ENCODE measurements at places on chromosomes 2 and 18. TPM values are rescaled to one million over a fixed set of nuclear protein-coding genes. Genes with fewer than 3 reads are reported as not detected.
A peak's percentile ranks its signal among the peaks of the same experiment; 100 is the strongest.

- DNase-seq: no peak
Measured at GRCh38 chr2:39529836-39530235, 92.8 kb upstream of the MAP4K3 start.

GRCh38 chr2:159252905-159253304 is 33.6 kb downstream of the WDSUB1 start:
- no peak for DNase-seq

- DNase-seq: no peak
Measured at GRCh38 chr2:43305517-43305916, 79.1 kb upstream of the ZFP36L2 start.

TYW5 gene
- 16.0 TPM for total RNA-seq

DNA sequence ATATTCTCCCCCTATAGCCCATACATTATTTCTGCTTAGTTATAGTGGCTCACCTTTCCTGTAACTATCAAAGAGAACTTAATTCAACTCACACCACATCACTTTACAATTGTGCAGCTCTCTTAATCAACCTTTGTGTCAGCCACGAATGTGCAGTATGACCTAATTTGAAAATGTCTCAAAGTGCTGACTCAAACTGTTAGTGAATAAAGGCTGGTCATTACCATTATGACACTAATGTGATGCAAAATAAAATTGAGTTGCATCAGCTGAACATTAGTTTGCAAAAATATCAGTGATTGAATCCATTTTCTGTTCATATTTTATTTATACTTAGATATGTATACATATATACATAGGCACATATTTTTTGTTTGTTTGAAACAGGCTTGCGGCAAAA is 251.8 kb downstream of the MEIS1 start:
- no peak for DNase-seq

FRZB gene
- total RNA-seq: not detected

- no peak for DNase-seq
Measured at GRCh38 chr2:145739681-145740080, 1219.8 kb upstream of the ZEB2 start.

DNA sequence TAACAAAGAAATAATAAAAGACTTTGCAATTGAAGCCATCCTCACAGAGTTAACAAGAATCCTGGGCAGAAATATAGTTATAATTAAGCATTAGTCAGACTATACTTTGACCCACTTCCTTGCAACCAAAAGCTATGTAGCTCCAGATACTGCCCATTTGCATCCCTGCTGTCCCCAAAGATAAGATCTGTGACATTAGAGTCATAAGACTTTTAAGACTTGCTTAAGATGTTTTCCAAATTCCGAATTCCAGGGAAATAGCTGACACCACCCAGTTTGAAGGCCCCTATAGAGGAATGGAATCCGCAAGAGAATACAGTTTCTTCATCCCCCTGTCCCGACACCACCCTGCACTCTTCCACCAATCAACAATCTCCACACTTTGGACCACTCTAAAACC is 69.5 kb upstream of the TLK1 start:
- DNase-seq: no peak

CYBRD1 gene
- total RNA-seq: 0.45 TPM

- DNase-seq: no peak
Measured at GRCh38 chr2:32002406-32002805, 8.4 kb downstream of the MEMO1 start.

GPATCH11 gene
- 4.0 TPM for total RNA-seq

BIRC6 gene
- total RNA-seq: 110 TPM

DNA sequence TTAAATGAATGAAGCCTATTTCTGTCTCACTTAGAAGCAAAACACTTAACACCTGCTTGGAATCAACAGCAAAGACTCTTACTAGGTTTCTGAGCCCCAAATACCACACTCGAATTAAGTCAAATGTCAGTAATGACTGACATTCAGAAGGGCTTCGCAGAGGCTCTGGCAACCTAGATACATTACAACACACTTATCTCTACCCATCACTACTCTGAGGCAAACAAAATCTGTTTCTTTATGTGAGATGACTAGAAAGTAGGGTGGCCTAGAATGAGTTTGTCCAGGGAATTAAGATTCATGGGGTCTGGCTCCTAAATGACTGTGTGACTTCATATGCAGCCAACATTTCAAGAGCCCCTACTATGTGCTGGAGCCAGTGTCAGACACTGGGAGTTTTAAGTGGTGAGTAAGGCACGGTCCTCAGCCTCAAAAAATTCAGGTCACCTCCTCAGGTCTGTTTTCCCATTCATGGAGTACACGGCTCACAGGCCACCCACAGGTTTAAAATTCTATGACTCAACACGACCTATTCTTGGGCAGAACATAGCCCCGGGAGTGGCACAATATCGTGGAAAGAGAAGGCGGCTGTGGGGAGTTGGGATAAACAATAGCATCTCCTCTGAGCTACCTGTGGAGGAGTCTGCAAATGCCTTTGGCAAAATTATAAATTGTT is 150.3 kb upstream of the ZFP36L2 start:
- DNase-seq: no peak

ALLC gene
- total RNA-seq: not detected

DNA sequence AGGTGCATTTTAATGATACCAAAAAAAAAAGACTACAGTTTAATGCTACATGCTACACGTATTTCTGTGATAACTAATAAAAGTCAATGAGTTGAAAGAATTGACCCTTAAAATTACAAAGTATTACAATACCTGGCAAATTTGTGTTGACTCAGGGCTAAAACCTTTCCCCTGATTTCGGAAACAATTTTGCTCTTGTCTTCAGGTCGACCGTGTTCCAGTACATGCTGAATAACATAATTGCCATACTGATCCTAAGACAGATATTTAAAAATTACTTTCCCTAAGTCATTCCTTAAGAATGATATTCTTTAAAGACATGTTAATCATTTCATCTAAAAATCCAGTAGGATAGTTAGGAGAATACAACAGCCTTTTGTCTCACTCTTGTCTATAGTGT is 29.8 kb upstream of the SDC1 start:
- DNase-seq: no peak

DNA sequence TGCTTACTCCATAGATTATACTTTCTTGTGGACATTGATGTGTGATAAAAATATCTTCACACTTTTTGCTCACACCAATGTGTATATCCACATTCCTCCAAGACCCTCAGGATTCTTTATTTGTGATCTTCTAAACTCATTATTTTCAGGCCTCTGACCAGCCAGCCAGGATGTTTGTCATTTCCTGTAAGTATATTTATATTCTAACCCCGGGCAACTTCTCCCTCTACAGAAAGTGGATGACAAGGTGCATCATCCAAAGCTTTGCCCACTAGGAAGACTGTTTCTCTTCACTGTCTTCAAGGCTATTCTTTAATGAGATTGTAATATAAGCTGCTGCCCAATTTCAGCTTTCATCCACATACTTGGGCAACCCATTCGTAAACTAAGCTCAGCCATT is 3.6 kb upstream of the CWC22 start:
- DNase-seq: no peak

DNA sequence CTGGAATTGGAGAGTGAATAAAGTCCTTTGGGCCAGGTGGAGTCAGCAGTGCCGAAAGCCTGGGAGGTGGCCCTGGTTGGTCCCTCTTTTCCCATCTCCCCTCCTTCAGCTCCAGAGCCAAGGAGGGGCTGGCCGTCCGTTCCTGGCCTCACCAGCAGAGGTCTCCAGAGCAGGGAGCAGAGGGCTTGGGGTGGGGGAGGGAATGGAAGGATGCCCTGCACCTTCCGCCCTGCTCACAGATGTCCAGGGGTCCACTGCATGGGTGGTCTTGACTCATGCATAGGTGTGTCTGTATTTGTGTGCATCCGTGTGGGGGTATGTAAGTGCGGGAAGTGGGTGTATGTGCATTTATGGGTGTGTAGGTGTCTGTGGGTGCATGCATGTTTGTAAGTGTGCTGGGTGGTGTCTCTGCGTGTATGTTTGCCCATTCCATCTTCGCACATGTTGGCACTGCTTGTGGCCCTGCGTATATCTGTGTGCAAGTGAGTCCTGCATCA is 201.8 kb downstream of the ZFP36L2 start:
- DNase-seq: peak; percentile 9

FAM237A gene
- total RNA-seq: not detected

TLX2 gene
- total RNA-seq: 0.14 TPM

ZSWIM2 gene
- not detected for total RNA-seq

DNA sequence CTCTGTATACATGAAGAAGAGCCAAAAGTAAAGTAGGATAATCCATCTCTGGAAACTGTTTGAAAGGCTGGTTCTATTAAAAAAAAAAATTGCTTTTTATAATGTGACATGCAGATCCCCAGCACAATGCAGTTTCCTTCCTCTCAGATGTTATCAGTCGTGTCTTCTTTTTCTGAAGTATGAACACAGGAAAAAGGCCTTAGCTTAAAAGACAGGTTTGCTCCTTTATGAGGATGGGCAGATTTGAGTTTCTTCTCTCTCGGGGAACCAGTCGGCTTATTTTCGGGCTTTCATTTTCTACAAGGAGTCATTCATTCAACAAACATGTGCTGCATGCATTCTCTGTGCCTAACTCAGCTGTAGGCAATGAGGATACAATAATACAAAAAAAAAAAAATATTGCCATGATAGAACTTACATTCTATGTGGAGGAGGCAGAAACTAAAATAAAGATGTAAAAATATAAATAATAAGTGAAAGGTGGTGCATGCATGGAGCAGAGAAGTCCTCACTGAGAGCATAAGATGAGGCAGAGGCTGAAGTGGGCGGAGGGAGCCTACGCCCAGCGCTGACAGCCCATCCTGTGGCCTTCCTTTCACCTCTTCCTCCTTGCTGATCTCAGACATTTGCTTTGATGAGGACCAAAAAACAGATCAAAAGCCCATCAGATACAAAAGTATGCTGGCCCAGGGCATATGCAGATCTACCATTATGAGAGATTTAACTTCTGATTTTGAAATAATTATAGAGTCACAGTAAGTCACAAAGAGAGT is at the start of gene CD226:
Gene CD226, minus strand, starts transcription at position 513 of the 773 bp plus-strand sequence. Its CDS starts 467 bp downstream, at position 46.
- DNase-seq: no peak

UPP2 gene
- not detected for total RNA-seq

GRCh38 chr2:107808959-107809358 is 17.7 kb upstream of the RGPD4 start:
- no peak for DNase-seq

DNA sequence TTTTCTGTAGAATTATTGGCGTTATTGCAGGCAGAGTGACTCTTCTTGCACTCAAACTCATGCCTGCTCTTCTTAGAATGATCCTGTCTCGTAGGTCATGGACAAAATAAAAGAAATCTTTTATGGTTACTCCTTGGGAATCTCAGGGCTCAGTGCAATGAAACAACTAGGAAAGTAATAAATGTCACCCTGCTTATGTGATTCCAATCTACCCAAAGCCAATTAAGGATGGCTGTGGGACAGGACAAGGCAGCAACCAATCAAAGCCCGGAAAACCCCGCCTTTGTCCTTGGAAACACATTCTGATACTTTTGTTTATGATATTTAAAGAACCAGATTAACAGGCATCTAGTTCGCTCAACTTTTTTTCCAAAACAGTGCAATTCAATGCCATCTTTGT is 53.0 kb downstream of the GRB14 start:
- no peak for DNase-seq

DNA sequence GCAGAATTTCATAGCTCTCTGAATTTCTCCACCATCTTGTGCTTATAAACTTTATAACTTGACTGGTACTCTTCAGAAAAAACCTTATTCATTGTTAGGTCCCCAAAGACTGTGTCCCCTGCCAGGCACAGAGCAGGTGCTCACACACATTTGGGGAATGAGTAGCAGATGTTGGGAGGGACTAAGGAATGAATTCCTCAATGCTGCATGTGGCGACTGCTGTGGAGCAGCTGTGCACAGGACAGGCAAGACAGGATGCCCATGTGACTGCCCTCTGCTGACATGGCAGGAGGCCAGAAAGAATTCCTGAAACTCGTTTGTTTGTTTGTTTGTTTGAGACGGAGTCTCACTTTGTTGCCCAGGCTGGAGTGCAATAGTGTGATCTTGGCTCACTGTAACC is 122.3 kb upstream of the ITGA6 start:
- no peak for DNase-seq

DNA sequence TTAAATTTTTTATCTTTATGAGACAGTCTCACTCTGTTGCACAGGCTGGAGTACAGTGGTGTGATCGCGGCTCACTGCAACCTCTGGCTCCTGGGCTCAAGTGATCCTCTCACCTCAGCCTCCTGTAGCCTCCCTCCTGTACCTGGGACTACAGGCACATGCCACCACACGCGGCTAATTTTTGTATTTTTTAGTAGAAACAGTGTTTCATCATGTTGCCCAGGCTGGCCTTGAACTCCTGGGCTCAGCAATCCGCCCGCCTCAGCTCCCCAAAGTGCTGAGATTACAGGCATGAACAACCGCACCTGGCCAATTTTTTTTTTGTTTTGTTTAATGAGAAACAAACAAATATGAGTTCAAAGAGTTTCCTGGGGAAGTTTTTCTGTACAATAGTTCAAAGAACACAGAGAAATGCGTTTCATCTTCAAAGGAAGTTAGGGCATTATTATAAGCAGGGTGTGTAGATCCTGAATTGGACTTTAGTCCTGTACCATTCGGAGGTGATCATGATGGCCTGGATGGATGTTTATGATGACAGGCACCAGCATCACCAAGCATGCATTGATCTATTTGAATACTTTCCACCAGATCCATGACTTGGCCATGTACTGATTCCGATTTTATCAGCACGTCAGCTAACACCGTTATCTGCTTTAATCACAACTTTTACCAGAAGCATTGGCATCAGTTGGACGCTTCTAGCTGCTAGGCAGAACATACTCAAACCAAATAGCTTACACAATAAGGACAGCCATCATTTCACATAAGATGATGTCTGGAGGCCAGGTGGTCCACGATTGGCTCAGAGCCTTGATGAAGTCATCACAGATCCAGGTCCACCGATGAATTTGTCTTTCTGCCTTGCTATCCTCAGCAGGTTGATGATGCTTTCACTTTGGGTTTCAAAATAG is 28.9 kb downstream of the TCF23 start:
- DNase-seq: no peak

GRCh38 chr2:171307560-171307959 is 126.2 kb downstream of the METTL8 start:
- DNase-seq: no peak

GRCh38 chr2:32812316-32812715 is 134.4 kb upstream of the LTBP1 start:
- DNase-seq: no peak

GRCh38 chr2:196219671-196220070 is 48.3 kb upstream of the STK17B start:
- DNase-seq: no peak

OXER1 gene
- total RNA-seq: not detected

- no peak for DNase-seq
Measured at GRCh38 chr18:74197705-74198341, 49.5 kb downstream of the TIMM21 start.

DNA sequence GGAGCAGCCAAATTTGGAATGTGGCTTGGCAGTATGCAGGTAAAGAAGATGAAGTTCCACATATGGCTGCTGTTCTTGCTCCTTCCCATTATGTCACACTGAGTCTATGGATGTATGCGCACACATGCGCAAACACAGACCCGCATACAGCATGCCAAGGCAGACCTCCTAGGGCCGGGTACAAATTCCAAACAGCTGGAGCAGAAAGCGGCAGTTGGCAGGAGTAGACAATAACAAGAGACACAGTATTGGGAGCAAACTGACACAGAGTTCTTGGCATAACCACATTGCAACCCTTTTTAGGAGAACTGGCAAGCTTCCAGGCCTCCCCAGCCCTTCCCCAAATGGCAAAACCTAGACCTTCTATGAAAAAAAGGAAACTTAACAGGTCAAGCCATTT is 268.9 kb downstream of the SP3 start:
- DNase-seq: no peak

All from CD4-positive, alpha-beta T cell (primary cell).